ENCODE measurements at places on chromosomes 6 and 20.

- no peak for DNase-seq
These were observed 131.6 kb downstream of the DLL1 start for GRCh38 chr6:170159022-170159965.

- no peak for DNase-seq
These were observed 19.8 kb downstream of the MTFR2 start for GRCh38 chr6:136230219-136230853.

- DNase-seq = peak; percentile 15
These were observed 55.7 kb upstream of the SLC23A2 start for GRCh38 chr20:5056801-5057599.

DNA sequence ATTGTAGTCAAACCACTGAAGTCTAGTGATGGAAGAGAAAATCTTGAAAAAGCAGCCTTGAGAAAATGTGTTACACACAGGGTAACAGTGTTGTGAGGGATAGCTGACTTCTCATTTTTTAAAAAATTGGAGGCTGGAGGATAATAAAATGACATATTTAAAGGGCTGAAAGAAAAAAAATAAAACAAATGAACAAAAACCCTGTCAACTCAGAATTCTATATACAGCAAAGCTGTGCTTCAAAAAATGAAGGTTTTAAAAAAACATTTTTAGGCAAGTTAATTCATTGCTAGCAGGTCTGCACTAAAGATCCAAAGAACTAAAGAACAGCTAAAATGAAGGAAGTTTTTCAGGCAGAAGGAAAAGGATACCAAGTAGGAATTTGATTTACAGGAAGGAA, 31.1 kb downstream of the VTA1 start:
- no peak for DNase-seq

DNA sequence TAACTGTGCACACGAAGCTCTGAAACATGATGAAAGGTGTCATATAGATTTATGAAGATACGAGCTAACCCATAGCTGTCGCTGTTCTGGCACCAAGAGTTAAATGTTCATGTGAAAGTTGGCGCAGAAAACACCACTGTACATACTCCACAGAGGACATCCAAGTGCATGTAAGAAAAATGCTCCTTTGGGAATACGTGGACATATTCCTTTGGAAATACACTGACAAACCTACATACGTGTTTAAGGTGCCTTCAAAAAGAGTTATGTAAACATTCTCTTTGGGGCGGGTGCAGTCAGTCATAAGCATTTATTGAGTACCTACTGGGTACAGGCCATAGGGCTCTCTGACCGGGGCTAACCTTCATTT, 723 bp upstream of the ARID1B start:
- peak; percentile 43 for DNase-seq

GRCh38 chr20:35319871-35320197, 27.6 kb upstream of the FAM83C start:
- DNase-seq = no peak

- peak; percentile 29 for DNase-seq
These were observed 267.8 kb downstream of the ERMARD start for GRCh38 chr6:170018936-170019817.

- DNase-seq = no peak
These were observed 4.8 kb upstream of the DHX35 start for GRCh38 chr20:38957235-38957876.

GRCh38 chr6:17988422-17988944, 1.0 kb upstream of the KIF13A start:
- DNase-seq = no peak

- no peak for DNase-seq
These were observed 63.0 kb downstream of the SLC22A23 start for GRCh38 chr6:3393836-3394202.

DNA sequence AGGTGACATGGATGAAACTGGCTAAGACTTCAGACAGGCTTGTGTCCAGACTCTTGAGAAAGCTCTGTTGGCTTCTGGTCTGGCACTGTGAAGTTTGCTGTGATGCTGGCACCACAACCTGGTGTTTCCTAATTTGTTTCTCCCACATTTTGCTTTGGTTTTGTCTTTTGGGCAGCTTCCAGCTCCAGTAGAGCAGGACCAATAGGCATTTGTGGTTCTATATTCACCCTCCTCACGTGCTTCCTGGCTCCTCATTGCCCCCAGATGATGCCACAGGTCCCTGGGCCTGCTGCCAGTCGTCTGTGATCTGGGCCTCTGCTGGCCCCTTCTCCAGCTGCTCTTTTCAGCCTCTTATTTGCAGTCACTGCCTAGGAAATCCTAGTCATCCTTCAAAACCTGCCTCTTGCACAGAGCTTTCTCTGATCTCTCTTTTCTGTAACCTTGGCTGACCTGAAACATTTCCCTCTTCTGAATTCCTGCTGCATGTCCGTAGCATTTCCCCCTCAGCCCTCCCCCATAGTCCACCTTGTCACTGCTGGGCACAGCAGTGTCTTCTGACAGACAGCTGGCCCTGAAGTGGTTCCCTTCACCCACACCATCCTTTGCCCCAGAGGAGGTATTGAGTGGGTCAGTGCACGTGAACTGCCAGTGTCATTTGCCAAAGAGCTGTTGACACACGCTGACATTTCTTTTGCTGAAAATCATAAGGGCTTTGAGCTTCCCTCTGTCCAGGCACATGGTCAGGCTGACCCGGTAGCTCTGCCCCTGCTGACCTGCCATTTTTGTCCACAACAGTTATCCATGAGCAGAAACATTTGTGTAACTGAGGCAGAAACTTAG, 63.0 kb downstream of the PTPN1 start:
- no peak for DNase-seq

GRCh38 chr6:11601776-11602605, 64.4 kb downstream of the TMEM170B start:
- DNase-seq = no peak

- DNase-seq = peak; percentile 58
These were observed 198.6 kb downstream of the BACH2 start for GRCh38 chr6:90098001-90098531.

- DNase-seq = no peak
These were observed 22.4 kb upstream of the RIMS4 start for GRCh38 chr20:44832724-44833123.

DNA sequence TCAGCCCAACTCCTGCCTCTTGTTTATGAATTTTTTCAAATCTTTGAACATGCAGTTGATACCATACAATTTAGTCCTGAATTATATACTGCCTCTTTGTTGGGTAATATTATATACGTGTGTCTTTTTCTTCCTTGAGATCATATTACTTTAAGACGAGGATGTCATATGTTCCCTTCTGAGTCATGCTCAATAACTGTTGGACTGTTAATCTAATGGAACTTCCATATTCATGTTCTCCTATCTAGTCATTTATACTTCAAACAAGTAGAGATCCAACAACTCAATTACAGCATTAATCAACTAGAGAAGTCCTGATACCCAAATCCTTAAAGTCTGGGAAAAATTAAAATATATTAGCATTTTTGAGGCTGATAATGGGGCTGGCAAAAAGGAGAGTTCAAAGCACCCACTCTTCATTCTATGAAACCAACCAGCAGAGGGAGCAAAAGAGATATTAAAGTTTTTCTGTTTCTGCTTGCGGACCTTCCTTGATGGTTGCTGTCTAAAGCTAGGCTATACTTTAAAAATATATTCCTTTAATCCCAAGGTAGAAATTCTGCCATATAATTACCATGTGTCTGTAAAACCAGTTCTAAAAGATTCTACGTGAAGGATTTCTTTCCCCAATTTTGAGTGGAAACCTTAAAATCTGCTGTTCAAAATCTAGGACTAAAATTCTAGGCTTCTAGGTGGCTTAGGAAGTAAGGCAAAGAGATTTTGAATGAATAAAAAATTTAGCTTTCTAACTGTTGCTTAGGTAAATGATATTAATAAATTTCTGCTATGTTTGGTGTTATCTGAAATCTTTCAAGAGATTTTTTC, 498.9 kb downstream of the BCKDHB start:
- no peak for DNase-seq

DNA sequence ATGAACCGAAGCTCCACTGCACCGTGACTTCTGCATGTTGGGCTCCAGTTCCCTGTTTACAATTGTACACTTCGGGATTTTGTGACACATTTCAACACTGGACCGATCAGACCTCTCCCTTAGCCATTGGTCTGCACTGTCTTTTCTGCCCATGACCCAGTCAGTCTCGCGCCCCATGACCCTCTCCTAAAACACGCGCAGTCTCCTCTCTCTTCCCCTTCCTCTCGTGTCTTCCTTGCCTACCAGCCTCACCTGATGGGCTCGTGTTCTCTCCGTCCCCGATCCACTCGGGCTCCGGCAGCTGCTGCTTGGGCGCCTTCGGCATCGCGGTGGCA, 535 bp upstream of the ABCF1 start:
- no peak for DNase-seq

DNA sequence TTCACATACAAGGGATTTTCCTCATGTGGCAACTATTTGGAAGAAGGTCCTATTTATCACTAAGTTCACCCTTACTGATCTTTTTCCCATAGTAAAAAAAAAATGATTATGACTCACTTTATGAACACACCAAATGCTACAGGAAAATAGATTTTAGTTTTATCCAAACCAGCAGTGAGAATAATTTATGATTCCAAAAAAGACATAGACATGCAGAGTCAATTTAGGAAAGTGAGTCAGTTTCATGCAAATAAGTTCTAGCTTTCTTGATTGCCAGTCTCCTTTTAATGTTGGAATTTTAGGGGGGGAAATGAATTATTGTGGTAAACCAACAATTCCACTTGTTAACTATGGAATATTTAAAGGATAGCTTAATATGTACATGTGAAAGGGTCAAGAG, 64.0 kb upstream of the RNF146 start:
- DNase-seq = no peak

DNA sequence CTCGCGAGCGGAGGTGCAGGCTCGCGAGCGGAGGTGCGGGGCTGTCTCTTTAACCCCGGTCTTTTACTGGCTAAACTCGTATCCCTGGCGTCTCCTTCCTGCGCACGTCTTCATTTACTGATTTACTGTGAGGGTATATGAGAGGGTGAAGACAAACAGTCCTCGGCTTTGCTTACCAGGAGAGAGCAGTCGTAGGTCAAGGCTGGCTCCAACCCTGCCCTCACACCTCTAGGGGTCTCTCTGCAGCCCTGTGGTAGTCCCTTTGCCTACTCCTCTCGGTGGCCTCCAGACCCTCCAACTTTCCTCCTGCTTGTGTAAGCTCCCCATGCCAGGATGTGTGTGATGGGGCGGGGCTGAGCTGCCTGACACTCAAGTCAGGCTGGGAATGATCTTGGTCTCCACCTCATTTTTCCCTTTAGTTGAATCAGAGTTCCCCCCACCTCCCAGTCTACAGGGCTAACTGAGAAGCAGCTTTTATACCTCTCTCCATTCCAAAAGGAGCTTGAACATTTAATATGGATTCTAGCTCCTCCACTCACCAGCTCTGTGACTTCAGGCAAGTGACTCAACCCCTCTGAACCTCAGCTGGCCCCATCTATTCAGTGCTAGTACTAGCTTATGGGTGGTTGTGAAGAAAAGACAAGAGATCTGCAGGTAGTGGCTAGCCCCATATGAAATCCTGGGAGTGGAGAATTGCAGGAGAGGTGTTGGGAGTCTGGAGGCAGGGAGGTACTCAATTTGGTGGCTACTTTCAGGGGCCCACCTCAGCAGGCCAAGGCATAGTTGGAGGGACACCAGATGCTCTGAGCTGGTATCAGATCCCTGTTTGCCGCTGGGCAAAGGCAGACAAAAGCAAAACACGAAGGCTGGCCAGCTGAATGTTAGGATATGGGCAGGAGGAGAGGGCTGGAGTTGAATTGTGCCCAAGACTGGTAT, 902 bp downstream of the SLC29A1 start:
- no peak for DNase-seq

GRCh38 chr6:111939902-111940301, 66.7 kb upstream of the FYN start:
- no peak for DNase-seq

- DNase-seq = no peak
These were observed 8.7 kb downstream of the GPLD1 start for GRCh38 chr6:24480705-24481104.

GRCh38 chr20:9490631-9491030, 23.8 kb upstream of the LAMP5 start:
- no peak for DNase-seq

DNA sequence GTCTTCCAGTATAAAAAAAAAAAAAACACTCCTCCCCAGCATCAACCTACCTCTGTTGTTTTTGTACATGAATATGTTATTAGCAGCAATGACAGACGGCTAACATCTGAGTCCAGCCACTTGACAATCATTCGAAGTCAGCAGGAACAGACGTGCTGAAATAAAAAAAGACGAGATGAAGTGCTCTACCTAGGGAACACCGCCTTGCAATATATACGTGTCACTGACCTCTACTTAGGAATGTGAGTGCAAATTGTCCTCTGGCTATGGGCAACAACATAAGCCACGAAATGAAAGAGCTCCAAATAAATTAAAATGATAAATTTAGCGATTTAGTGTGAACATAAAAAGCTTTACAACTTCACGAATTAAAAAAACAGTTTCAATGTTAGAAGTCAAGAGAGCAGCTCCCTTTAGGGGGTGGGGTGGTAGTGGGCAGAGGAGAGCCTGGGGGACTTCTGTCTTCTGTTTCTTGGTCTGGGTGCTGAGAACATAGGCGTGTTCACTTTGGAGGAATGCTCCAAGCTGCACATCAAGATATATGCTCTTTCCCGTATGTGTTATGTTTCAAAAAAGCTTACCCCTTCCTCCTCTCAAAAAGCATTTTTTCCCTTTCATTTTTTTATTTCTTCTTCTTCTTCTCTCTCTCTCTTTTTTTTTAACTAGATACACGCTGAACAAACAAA, 23.3 kb downstream of the EDN1 start:
- no peak for DNase-seq

- DNase-seq = no peak
These were observed 229.0 kb downstream of the CDKAL1 start for GRCh38 chr6:20763296-20763695.

DNA sequence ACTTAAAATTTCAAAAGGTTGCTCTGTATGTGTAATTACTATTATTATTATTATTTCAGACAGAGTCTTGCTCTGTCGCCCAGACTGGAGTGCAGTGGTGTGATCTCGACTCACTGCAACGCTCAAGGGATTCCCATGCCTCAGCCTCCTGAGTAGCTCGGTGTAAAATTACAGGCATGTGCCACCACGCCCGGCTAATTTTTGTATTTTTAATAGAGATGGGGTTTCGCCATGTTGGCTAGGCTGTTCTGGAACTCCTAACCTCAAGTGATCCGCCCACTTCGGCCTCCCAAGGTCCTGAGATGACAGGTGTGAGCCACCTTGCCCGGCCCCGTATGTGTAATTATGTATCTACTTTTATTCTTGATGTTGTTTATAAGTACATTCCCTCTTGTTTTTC, 65.3 kb upstream of the ZNF217 start:
- no peak for DNase-seq
